Urothelium cell line (cell line): ENCODE measurements at places on chromosomes 2 and 18.
A peak's percentile ranks its signal among the peaks of the same experiment; 100 is the strongest.

DNA sequence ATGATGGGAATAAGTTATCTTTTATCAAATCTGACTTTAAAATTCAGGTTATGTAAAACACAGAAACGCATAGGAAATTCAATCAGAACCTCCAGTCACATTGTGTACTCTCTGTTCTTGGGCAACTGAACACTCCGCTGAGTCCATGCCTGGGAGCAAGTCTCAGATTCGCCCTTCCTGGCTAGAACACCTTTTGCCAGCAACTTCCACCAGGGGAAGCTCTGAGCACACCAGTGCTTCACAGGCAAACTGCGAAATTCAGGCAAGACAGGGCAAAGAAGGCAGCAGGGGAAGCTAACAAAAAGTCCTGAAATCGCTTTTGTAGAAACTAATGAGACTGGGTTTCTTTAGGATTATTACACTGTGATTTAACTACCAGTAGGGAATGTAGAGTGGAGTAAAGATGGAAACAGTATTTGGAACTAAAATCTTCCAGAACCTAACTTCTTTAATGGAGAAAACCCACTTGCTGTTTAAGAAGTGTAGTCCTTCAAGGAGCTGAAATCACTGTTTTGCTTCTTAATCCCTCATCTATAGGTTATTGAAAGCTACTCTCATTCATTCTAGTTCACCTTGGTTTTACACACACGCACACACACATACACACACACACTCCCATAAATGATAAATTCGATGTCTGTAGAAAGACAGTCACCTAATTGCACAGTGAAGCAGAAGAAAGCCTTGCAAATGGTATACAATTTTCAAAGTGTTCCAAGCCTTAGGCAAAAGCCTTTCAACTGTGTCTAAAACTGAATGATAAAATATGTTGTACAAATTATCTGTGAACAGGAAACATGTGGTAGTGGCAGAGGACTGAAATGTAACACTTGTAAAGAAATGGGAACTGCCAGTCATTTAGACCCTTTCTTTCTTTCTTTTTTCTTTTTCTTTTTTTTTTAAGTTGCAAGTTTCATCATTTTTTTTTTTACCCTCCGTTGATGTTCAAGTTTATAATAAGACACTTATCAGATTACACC, 214.5 kb downstream of the TMEM182 start:
- peak; percentile 78 for DNase-seq

DNA sequence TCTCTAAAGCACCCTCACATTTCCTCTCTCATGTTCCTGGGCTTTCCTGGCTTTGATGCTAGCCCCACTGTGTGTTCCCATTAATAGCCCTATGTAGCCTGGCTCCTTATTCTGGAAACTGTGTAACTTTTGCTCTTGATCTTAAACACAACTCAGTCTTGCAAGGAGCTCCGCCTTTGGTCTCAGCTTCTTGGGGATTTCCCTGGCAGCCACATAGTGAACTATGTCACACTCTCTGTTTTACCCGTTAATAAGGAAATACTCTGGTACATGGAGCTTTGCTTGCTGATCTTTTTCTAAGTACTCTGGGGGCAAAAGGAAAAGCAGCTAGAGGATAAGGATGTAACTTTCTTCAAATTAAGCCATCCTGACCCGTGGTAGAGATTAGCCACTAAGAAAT, 259.3 kb downstream of the NEDD4L start:
- DNase-seq: no peak

DNA sequence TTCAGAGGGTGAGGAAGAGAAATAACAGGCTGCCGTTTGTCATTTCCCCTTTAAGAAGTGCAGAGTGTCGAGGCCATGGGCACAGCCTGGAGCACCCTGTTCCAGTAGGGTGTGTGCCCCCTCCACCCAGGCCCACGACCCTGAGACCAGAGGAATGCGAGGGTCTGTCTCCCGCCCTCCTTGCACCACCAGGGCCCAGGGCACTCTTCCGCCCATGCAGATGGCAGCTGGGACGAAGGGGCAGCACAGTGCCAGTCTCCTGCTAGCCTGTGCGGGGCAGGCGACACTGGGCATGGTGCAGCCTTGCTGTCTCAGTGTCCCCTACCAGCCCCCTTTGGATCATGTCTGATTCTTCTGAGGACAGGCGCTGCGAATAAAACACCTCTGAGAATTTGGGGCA, 15.8 kb upstream of the PDIA6 start:
- no peak for DNase-seq

- DNase-seq: no peak
Measured at GRCh38 chr2:239816576-239817467, 208.3 kb downstream of the NDUFA10 start.
